Fibroblast of pulmonary artery (primary cell): ENCODE measurements at places on chromosomes 7 and 10.

GRCh38 chr10:85611746-85612377, 754.7 kb downstream of the GRID1 start:
- no peak for DNase-seq

GRCh38 chr10:44382131-44382858, 2.6 kb downstream of the CXCL12 start:
- DNase-seq: no peak

GRCh38 chr10:79433324-79434222, 11.9 kb downstream of the ZCCHC24 start:
- DNase-seq: no peak

- peak; percentile 49 for DNase-seq
These were observed 989 bp downstream of the SRPK2 start for GRCh38 chr7:105387508-105388355.

- no peak for DNase-seq
These were observed 10.5 kb downstream of the SEMA3C start for GRCh38 chr7:80908360-80908797.

DNA sequence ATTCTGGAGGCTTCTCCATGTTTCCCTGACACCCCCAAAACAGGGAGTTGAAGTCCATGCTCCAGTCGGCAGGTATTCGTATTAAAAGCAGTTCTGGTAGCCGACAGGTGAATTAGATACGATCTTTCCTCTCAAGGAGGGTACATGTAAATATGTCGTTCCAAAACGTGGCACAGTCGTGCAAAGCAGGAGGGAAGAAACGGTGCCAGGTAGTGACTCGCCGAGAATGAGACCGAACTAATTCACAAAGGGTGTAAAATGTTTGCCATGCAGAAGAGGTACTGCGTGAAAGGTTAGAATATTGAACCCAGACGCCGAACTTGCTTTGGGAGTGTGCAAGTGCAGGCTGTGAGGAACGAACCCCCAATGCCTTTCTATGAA, 483 bp downstream of the EDRF1 start:
- DNase-seq: no peak

- DNase-seq: no peak
These were observed 45.9 kb upstream of the ANTXRL start for GRCh38 chr10:46240684-46241565.

GRCh38 chr10:83657487-83657886, 481.8 kb upstream of the GHITM start:
- no peak for DNase-seq
